ENCODE measurements at places on chromosomes 5 and 9. TPM values are rescaled to one million over a fixed set of nuclear protein-coding genes. Genes with fewer than 3 reads are reported as not detected.

Gene C1QTNF2
- not detected for polyA plus RNA-seq

Gene PHF19
- 4.5 TPM for polyA plus RNA-seq

Gene ANXA2R
- 31.1 TPM for polyA plus RNA-seq

DNA sequence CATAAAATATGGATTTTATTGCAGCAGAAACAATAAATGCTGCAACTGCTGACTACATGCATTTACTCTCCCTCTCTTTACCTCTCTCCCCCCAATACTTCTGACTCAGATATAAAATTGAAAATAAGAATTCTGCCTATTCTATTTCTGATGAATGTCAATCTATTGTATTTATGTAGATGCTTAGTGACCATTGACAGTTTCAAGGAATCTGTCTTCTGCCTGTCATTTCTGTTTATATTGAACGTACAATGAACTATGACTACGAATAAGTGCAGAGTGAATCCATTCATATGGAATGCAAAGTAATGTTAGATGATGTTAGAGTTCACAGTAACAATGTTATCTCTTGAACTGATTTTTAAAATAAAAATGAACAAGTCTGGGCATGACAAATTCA is 898 bp downstream of the CDH10 start:
- no peak for DNase-seq

GRCh38 chr5:95984287-95984938 is 22.8 kb upstream of the ELL2 start:
- no peak for DNase-seq
